ENCODE measurements at places on chromosomes 4 and X.

GRCh38 chr4:2935762-2936743, 27.2 kb downstream of the NOP14 start:
- DNase-seq: no peak
- no peak overlapping the region for H3K27ac ChIP-seq

GRCh38 chr4:10455133-10455532, 2.1 kb downstream of the ZNF518B start:
- DNase-seq: no peak
- H3K4me3 ChIP-seq: peak overlapping the region; percentile 49
- peaks cover 72% of the 10 kb centered on the region for H3K36me3 ChIP-seq
- H3K4me1 ChIP-seq: peaks cover 12% of the 10 kb centered on the region

DNA sequence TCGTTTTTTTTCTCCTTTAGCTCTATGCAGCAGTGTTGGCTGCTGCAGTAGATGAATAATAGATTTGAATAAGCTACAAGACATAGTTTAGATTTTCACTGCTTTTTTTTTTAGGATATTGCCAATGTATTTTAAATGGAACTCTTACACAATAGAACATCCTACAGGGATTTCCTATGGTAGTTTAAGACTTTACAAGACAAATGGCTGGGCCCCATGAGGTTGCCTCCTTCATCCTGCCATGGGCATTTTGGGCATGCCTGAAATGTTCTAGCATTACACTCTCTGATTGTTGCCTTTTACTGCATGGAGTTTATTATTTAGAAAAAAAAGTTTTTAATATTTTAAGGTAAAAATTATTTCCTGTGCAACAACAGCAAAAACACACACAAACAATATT, 74.5 kb downstream of the MID1 start:
- peaks cover 6% of the 10 kb centered on the region for H3K4me1 ChIP-seq
- H3K27ac ChIP-seq: no peak overlapping the region
- no peaks in the 10 kb centered on the region for H3K27me3 ChIP-seq
- no peak overlapping the region for H3K4me3 ChIP-seq
- H3K36me3 ChIP-seq: no peaks in the 10 kb centered on the region
- DNase-seq: no peak

- H3K4me1 ChIP-seq: peaks cover 14% of the 10 kb centered on the region
- H3K4me3 ChIP-seq: no peak overlapping the region
These were observed 39.4 kb downstream of the RAPGEF2 start for GRCh38 chr4:159142241-159142640.

DNA sequence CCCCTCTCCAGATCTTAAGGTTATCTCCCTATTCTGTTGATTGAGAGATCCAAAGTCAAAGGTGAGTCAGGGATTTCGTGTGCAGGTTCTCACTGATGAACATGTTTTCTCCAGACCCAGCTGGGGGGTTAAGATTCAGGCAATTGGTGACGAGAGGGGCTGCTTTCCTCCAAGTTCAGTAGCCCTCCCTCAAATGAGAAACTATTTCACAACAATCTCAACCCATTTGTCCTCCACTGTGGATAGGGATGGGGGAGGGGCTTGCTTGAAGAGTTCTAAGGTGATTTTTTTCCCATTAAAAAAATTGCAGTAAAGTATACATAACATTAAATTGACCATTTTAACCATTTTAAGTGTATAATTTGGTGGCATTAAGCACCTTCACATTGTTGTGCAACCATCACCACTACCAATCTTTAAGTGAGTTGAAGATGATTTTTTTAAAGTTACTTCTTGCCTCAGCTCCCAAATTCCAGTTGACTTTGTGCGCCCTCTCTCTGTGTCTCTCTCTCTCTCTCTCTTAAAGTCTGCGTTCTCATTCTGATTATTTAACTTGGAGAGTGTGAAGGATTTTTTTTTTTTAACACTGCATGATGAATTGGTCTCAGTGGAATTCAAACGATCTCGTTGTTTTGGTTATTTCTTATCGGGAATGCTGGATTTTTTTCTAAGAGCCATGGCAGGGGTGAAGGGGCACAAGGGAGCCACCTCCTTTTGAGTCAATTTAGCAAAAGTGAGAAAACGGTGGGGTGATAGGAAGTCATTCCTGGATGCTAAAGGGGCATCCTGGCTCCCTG, 175.9 kb downstream of the SHROOM3 start:
- peak overlapping the region; percentile 80 for H3K27ac ChIP-seq
- DNase-seq: no peak
- peak overlapping the region; percentile 19 for H3K4me3 ChIP-seq
- peaks cover 26% of the 10 kb centered on the region for H3K36me3 ChIP-seq
- H3K27me3 ChIP-seq: no peaks in the 10 kb centered on the region

- no peaks in the 10 kb centered on the region for H3K27me3 ChIP-seq
- DNase-seq: no peak
- no peak overlapping the region for H3K27ac ChIP-seq
- no peak overlapping the region for H3K4me3 ChIP-seq
- H3K4me1 ChIP-seq: no peaks in the 10 kb centered on the region
These were observed 106.1 kb downstream of the ARAP2 start for GRCh38 chr4:36138220-36138619.
